ENCODE measurements at places on chromosomes 2 and 18.

- DNase-seq = no peak
Measured at GRCh38 chr2:45750001-45750400, 98.5 kb downstream of the PRKCE start.

GRCh38 chr18:35430721-35431373 lies 53.7 kb upstream of the ZNF396 start:
- DNase-seq = no peak

GRCh38 chr2:65329525-65329924 lies 101.9 kb downstream of the ACTR2 start:
- no peak for DNase-seq

- no peak for DNase-seq
Measured at GRCh38 chr2:23146011-23146410, 239.0 kb upstream of the KLHL29 start.

DNA sequence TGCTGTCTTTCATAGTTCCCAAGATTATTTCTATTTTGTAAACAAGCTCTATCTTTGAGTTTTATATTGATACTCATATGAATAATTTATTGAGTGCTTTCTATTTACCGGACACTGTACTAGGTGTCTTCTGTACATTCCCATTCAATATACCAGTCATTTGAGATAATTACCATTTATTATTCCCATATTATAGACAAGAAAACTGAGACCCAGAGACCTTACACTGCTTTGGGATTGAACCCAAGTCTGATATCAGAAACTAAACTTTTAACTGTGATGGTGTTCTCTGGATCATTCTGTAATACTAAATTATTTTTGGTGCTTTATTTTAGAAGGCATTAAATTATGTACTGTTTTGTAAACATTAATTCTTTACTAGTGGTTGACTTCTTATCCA lies 17.3 kb downstream of the SPOPL start:
- DNase-seq = no peak

GRCh38 chr18:58529714-58530354 lies 99.1 kb downstream of the ALPK2 start:
- DNase-seq = peak; percentile 41

GRCh38 chr18:13522256-13522655 lies 204.1 kb downstream of the FAM210A start:
- DNase-seq = no peak

- DNase-seq = no peak
Measured at GRCh38 chr2:101388232-101388631, 929 bp upstream of the CREG2 start.

DNA sequence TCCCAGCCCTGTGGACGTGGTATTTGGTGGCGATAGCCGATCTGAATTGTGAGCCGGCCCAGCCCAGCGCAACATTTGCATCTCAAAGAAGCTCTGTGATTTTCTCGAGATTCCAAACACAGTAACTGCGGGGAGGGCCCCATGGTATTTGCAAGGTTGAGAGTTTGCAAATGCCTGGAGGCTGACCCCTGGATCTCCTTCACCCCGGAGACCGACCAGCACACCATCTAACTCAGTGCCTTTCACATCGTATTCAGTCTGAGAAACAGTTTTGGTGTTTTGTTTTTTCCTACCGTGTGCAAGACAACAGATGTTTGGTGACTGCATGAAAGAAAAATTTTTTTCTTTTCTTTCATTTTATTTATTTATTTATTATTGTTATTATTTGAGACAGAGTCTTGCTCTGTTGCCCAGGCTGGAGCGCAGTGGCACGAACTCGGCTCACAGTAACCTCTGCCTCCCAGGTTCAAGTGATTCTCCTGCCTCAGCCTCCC lies 40.3 kb downstream of the MYCN start:
- DNase-seq = no peak

All from fibroblast of the conjunctiva (primary cell).